Adipose tissue (tissue), 3 donors: ENCODE measurements at places on chromosomes 2 and 18. TPM values are rescaled to one million over a fixed set of nuclear protein-coding genes. Genes with fewer than 3 reads are reported as not detected.

IL36RN gene
- polyA plus RNA-seq = not detected

CASP10 gene
- 3.6 TPM for polyA plus RNA-seq

BAZ2B gene
- polyA plus RNA-seq = 21.9 TPM

TTC39C gene
- 20.7 TPM for polyA plus RNA-seq

ATP6V1B1 gene
- polyA plus RNA-seq = 1.9 TPM

MYO7B gene
- polyA plus RNA-seq = 0.40 TPM

POLR1A gene
- 3.9 TPM for polyA plus RNA-seq

ASTL gene
- not detected for polyA plus RNA-seq

REG3A gene
- 1.2 TPM for polyA plus RNA-seq

CYS1 gene
- 0.22 TPM for polyA plus RNA-seq

ZNF516 gene
- 4.7 TPM for polyA plus RNA-seq

FAM124B gene
- polyA plus RNA-seq = 0.48 TPM

TXNDC2 gene
- polyA plus RNA-seq = not detected

CAPN14 gene
- polyA plus RNA-seq = not detected

LAMA1 gene
- 0.34 TPM for polyA plus RNA-seq

DNAJB2 gene
- polyA plus RNA-seq = 68.9 TPM

PSTPIP2 gene
- polyA plus RNA-seq = 2.2 TPM

STRADB gene
- 41.1 TPM for polyA plus RNA-seq

MALL gene
- polyA plus RNA-seq = 1.8 TPM

MERTK gene
- 4.2 TPM for polyA plus RNA-seq

NPHP1 gene
- 1.6 TPM for polyA plus RNA-seq

HOXD4 gene
- polyA plus RNA-seq = 0.79 TPM

CSRNP3 gene
- polyA plus RNA-seq = 0.11 TPM

VIL1 gene
- polyA plus RNA-seq = 0.15 TPM

SAG gene
- not detected for polyA plus RNA-seq

BOK gene
- 28.1 TPM for polyA plus RNA-seq

ITGA6 gene
- polyA plus RNA-seq = 33.9 TPM

RAB27B gene
- polyA plus RNA-seq = 1.0 TPM

LCT gene
- 0.04 TPM for polyA plus RNA-seq

MTCL1 gene
- polyA plus RNA-seq = 2.5 TPM

SERPINB5 gene
- not detected for polyA plus RNA-seq

CDH2 gene
- 1.1 TPM for polyA plus RNA-seq

MRPL53 gene
- polyA plus RNA-seq = 112 TPM

CNTNAP5 gene
- polyA plus RNA-seq = not detected
